Stimulated activated effector memory CD8-positive, alpha-beta T cell treated with anti-CD3 and anti-CD28 coated beads, Interleukin-12 subunit alpha, Interleukin-12 subunit beta, amount 100 ng/mL, for 72 hours (primary cell): ENCODE measurements at places on chromosomes 2 and 18.

GRCh38 chr2:239293775-239294430, 106.9 kb downstream of the HDAC4 start:
- DNase-seq: no peak

GRCh38 chr18:58997811-58998337, 133.2 kb downstream of the ZNF532 start:
- no peak for DNase-seq

DNA sequence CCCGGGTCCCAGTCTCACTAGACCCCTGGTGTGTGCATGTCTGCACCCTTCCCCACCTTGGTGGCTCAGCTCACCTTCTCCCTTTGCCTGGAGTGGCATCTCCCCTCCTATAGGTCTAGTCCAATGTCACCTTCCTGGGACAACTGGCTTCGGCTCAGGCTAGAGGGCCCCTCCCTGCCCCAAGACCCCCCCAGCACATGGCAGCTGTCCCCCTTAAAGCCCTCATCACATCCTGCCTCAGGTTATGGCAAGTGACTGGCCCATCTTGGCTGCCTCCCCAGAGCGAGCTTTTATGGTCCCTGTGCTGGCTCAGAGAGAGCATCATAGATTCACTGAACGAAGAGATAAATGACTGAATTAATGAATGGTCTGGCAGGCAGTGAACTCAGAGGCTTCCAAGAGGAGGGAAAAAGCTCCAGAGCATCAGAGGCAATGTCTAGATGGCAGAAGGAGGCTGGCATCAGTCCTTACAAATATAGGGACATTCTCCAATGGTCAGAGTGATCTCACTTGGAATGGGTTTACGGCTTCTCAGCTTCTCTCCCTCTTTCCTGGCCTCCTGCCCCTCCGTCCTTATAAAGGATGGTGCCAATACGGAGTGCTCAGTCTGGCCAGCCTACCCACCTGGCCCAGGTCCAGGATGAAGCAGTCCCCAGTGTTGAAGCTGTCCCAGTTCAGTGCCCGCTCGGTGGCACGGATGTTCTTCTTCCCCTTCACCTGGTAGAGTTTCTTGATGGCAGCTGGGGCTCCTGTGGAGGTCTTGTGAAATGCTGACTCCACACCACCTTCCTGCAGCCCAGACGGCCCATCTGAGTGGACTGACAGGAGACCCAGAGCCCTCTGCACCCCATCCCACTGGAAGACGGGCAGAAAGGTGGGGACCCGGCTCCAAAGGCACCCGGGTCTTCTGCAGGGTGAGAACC, 9.4 kb downstream of the CAPG start:
- no peak for DNase-seq

GRCh38 chr2:198659096-198659870, 798.5 kb downstream of the SATB2 start:
- DNase-seq: no peak

DNA sequence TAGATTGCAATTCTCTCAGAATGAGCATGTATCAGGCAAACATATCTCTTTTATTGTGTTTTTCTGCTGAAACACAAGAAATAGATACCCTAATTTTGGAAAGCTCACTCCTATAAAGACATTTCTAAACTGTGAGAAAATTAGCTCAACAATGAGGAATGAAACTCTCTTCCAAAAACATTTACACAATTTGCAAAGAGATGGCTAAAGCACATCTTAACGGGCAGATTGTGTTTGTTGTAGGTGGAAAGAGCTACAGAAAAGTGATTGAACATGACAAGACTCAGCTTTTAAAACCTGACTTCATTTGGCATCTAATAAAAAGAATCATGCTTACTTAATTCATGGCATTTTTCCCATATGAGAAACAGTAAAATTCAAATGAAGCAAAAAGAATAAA, 175.0 kb upstream of the SLC39A10 start:
- DNase-seq: no peak

DNA sequence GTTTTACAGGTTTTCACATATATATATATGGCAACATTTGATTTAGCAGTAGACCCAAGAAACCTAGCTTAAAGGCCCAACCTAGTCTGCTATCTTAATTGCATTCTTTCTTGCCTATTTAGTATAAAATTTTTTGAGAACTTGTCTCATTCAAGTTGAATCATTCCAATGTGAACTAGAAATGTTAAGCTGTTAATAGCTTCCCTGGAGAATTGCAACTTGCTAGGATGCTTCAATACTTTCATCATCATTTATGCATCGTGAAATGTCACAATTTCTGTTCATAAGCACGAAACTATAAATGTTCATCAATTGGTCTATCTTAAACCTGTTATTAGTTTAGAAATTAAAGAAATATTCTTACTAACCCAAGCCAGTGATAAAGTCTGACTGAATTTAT, 217.6 kb downstream of the BABAM2 start:
- no peak for DNase-seq

GRCh38 chr2:119523383-119523951, 816 bp downstream of the SCTR start:
- no peak for DNase-seq

- DNase-seq: no peak
Observed at GRCh38 chr2:46971929-46972328, 56.3 kb upstream of the MCFD2 start.

DNA sequence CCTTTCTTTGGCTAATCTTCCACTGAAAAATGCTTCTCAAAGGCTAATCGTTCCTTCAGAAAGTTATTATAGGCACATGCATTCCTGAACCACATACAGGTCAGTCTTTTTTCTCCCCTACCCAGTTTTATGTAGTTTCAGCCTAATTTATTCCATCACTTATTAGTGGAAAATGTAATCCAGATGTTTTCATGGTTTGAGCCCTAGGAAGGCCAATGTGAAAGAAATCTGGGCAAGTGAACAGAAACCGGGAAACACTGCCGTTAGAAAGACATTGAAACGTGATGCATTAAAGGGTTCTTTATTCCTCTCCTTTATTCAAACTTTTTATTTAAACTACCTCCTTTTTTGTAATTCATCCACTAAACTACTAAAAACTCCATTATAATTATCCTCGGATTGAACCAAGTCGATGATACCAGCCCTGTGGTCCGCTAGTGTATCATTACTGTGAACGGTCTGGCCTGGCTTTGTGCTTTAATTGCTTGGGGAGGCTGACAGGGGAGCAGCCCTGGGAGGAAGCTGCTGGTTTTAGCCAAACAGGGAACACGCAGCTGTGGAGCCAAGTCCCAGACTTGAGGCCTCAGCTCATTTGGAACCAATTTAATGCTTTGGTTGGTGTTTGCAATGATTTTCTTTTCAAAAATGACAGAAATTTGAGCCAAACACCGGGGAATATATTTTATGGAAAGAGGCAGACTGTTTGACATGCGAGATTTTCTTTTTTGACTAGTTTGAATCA, 149.2 kb downstream of the ARHGAP28 start:
- DNase-seq: no peak

DNA sequence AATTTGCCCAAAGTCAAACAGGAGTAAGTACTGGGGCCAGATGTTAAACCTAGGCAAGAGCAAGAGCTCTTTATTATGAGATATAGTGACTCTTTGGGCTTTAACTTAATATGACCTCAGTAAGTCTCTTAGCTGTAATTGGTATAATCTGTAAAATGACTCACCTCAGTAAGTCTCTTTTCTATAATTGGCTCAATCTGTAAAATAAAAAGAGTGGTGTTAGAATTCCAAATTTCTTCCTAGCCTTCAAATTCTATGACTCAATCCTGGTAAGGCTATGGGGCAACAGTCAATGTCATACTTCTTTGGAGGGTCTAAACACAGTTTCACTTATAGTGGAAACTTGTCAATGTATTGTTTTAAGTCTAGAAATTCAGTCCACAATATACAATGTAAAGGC, 1608.9 kb upstream of the PIK3C3 start:
- DNase-seq: no peak

- no peak for DNase-seq
Observed at GRCh38 chr18:8603663-8604520, 5.3 kb upstream of the RAB12 start.

DNA sequence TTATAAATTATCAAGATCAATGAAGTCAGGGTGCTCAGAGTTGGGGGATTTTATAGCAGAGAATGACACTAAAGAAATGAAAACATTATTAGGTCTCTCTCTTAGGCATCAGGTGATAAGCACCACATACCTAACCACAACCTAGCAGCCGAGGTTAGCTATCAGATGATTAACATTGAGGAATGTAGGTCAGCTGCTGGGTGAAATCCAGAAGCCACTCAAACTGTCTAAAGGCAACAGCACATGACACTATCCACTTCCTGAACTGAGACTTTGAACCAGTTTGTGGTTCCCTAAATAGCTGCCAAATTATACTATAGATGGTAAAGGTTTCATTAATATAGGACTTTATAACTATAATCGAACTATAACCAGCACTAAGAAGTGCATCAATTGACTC, 4.7 kb downstream of the EPG5 start:
- no peak for DNase-seq

GRCh38 chr2:153299809-153300208, 178.8 kb downstream of the RPRM start:
- no peak for DNase-seq

DNA sequence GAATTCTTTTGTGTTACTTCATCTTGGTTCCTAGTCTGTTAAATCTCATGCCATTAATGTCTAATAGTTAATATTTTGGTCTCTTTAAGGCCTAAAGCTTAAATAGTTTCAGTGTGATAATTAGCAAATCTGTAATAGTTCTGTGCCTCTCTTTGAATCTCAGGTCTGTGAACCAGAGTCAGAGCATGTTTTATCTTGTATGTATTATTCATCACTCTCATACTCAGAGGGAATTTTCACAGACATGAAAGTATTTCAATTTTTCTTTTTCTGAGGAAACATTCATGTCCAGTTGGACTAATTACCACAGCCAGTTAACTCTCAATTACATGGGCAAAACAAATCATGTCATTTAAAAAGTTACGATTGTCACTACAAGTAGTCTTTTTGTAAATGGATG, 931.9 kb upstream of the SLC39A10 start:
- DNase-seq: no peak

DNA sequence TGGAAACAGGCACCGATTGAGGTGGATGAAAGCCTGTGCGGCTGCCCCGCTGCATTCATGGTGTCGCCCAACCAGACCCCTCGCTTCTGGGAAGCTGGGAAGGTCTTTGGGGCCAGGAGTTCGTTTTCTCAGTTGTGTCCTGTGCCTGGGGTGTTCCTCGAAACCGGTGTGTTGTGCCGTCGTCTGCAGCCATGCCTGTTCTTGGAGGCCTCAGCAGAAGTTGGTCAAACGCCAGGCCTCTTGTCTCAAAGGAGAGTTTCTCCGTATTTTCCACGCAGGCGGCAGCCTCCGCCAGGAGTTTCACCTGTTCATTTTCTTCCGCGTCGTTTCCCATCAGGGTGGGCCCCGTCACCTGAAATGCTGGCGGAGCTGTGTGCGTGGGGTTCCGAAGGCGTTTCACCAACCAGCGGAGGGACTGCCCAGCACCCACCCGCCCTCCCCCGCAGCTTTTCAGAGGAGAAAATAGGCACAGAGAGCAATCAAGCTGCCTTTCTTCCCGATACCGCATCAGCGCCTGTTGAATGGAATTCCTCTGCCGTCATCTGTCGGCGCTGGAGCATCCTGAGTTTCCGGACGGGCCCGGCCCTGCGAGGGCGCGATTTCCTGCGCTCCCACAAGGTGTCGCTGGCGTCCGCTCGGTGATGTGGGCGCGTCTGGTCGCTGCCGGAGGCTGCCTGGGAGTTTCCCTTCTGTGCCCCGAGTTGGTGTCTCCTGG, 17.0 kb upstream of the NFATC1 start:
- DNase-seq: peak; percentile 84

- no peak for DNase-seq
Observed at GRCh38 chr2:174350018-174350417, 15.3 kb downstream of the SP9 start.

- no peak for DNase-seq
Observed at GRCh38 chr18:34562252-34562870, 147.7 kb upstream of the DTNA start.

DNA sequence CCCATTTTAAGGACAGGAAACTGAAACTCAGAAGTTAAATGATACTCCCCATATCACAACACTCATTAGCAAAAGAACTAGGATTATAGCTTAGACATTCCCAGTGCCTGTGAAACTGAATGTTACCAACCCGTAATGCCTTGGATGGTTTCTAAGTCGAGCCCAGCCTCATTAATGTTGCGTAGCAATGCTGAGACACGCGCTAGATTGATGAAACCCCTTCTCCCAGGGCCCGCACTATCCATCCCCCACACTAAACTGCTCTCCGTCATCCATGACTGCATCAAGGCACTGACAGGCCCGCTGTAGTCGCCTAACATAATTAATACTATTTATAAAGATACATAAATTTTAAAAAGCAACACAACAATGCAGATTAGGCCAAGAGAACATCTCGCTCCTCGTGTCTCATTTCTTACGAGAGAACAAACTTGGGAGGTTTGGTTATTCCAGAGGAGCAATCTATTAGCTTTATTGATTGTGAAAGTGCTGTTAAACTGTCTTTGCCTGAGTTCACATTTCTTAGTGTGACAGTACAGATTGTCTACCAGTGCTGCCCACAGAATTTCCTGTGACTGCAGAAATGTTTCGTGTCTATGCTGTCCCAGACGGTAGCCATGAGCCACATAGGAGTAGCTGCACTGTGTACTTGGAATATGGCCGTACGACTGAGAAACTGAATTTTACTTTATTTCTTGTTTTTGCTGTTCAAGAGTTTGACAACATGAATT, 312.2 kb upstream of the RAB12 start:
- no peak for DNase-seq

- DNase-seq: no peak
Observed at GRCh38 chr2:49286726-49287125, 132.4 kb upstream of the FSHR start.

GRCh38 chr2:48365476-48365875, 164.5 kb upstream of the STON1 start:
- no peak for DNase-seq

DNA sequence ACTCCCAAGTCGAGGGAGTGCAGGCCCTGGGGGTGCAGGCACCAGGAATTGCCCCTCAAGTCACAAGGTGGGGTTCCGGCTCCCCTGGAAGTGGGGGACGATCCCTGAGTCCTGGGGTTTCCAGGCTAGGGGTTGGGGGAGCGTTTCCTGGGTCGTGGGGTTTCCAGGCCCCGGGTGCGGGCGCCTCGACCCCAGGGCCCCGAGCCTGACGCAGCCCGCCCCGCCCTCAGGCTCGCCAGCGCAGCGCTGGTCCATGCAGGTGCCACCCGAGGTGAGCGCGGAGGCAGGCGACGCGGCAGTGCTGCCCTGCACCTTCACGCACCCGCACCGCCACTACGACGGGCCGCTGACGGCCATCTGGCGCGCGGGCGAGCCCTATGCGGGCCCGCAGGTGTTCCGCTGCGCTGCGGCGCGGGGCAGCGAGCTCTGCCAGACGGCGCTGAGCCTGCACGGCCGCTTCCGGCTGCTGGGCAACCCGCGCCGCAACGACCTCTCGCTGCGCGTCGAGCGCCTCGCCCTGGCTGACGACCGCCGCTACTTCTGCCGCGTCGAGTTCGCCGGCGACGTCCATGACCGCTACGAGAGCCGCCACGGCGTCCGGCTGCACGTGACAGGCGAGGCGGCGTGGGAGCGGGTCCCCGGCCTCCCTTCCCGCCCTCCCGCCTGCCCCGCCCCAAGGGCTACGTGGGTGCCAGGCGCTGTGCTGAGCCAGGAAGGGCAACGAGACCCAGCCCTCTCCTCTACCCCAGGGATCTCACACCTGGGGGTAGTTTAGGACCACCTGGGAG, 12.0 kb downstream of the SIGLEC15 start:
- DNase-seq: peak; percentile 32

GRCh38 chr18:59540346-59540745, 156.9 kb downstream of the CCBE1 start:
- no peak for DNase-seq
